ENCODE measurements at places on chromosomes 2 and 18.
A peak's percentile ranks its signal among the peaks of the same experiment; 100 is the strongest.

- no peak for DNase-seq
These were observed 235.0 kb downstream of the LOXHD1 start for GRCh38 chr18:46421973-46422551.

DNA sequence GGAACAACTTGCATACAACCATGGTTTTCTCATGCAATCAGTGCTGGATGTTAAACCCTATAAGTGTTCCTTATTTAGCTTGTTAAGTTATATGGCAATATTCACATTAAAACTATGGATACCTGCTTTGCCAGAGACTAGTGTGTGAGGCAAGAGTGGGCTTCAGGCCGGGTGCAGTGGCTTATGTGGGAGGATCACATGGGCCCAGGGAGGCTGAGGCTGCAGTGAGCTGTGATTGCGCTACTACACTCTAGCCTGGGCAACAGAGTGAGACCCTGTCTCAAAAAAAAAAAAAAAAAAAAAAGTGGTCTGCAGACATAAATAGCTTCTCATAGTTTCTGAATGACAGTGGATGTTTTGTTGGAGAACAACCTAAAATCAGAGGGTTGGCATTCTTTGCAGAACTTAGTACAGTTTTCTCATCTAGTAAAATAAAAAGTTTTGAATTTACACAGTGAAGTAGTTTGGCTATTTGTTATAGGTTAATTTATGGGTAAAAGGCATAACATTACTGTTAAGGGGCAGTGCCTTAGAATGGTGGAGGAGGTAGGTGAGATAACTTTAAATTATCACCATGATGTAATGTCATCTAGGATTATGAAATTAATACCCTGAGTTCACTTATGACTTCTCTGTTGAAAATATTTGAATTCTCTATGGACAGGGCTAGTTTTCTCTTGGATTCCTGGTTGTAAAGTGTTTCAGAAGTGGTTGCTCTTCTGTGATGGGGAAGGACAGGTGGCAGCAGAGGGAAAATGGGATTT is 5.3 kb downstream of the CERS6 start:
- no peak for DNase-seq

DNA sequence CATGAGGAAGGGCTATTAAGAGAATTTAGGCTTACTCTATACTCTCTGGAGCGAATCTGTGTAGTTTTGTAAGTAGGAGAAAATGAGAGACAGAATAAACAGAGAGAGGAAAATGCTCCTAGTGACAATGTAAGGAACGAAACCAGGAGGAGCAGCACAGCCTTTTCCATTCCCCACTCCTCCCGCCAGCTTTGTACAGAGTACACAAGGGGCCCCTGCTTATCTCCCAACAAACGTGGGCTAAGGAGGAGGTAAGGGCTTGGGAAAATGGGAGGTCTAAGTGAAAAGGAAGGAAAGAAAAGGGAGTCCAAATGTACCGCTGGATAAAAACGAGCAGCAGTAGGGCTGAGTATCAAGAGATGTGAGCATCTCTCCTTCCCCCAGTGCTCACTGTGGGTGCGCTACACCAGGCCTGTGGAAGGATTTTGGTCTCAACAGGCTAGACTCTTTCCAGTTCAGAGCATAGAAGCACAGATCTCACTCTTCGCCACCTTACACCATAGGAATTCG is 12.1 kb upstream of the IHH start:
- no peak for DNase-seq

DNA sequence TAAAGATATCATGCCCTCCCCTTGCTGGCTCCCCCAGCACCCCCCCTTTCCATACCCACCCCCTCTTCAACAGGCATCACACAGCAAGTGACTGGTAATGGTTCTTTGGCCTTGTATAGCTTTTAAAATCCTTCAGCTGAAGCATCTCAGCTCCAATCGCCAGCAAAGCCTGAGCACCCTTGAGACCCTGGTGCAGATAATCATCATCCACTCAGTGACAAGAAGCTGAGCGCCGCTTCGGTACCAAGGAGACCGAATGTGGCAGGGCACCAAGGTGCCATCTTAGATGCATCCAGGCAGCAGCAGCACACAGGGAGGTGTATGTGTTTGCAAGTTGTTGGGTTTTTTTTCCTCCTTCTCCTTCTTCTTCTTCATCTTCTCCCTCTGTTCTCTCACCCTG is 232.7 kb downstream of the BCL11A start:
- no peak for DNase-seq

DNA sequence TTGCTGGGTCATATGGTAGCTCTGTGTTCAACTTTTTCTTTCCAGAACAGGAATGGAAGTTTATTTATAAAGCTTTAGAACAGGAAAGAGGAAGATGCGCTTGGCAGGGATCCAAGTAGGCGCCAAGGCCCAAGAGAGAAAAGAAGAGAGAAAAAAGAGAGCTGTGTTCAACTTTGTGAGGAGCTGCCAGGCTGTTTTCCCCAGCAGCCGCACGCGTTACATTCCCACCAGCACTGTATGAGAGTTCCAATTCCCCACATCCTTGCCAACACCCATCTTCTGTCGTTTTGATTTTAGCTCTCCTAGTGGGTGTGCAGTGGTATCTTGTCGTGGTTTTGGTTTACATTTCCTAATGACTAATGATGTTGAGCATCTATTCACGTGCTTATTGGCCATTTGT is 51.4 kb downstream of the KCNF1 start:
- DNase-seq: no peak

DNA sequence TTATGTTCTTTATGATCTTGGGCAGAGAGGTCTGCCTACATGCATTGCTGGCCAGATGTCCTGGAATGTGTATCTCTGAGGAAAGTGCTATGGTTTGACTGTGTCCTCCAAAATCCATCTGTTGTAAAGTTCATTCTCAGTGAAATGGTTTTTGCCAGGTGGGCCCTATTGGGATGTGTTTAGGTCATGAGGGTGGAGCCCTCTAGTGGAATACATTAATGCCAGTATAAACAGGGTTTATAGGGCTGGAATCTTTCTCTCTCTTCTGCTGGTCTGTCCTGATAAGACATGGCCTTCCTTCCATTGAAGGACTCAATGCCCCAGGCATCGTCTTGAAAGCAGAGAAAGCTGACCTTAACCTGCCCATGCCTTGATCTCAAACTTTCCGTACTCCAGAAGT is 258.5 kb downstream of the RPIA start:
- DNase-seq: no peak

GRCh38 chr2:194346193-194346592 is 1310.8 kb upstream of the SLC39A10 start:
- DNase-seq: no peak

- no peak for DNase-seq
These were observed 131.1 kb upstream of the DNAJC10 start for GRCh38 chr2:182585001-182585400.

DNA sequence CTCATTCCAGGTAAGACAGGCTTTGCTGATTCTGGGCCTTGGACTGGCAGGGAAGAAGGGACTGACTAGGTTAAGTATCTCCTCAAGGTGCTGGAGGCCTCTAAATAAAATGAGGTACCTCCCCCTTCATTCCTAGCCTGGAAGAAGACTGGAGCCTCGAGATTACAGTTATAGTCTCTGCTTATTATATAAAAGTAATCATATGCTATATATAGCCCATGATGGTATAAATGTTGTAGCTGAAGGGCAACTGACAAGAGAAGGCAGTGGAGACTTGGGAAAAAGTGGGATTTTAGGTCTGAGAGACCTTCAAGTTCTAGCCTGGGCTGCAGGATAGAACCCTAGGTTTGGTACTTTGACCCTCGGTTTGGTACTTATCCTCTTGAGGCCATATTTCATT is 248.3 kb downstream of the PLCL1 start:
- DNase-seq: no peak

DNA sequence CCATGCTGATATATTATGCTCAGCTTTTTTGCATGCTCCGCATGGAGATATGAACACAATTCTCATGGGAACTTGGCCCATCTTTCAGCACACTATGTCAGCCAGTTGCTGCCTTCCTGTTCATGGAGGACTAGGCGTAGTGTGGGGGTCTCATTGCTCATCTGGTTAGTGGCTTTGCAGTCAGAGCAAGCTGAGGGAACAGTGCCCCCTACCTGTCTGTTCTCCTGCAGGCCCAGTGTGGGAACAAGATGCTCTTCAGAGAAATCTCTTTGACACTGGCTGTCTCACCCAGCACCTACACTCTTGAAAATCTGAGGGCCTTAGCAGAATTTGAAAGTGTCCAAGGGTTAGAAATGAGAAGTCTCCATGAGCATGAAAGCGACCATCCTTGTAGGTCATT is 47.1 kb downstream of the SPTBN1 start:
- DNase-seq: no peak

DNA sequence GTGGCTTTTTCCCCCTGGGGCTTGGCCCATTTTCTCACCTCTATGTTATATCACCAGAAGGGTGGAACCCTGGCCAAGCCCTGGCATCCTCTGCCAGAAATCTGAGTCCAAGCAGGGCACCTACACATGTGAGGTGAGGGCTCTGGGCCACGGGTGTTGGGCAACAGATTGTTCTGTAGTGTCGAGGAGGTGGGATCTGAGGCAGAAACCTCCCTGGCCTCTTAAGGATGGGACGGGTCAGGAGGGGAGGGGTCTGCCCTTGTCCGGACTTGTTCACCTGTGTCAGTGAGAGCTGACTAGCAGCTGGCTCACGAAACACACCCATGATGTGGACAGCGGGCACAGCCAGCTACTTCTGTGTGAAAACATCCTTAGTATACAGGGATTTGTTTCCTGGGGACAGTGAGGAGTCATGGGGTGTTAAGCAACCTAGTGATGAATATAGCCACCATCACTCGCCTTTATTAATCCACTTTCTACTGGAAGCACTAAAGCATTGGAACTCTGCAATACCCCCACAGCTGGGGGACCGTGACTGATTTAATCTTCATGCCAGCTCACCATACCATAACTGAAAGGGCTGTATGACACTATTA is 35.6 kb downstream of the EPAS1 start:
- peak; percentile 96 for DNase-seq

GRCh38 chr2:69646714-69647113 is 3.2 kb upstream of the AAK1 start:
- no peak for DNase-seq

DNA sequence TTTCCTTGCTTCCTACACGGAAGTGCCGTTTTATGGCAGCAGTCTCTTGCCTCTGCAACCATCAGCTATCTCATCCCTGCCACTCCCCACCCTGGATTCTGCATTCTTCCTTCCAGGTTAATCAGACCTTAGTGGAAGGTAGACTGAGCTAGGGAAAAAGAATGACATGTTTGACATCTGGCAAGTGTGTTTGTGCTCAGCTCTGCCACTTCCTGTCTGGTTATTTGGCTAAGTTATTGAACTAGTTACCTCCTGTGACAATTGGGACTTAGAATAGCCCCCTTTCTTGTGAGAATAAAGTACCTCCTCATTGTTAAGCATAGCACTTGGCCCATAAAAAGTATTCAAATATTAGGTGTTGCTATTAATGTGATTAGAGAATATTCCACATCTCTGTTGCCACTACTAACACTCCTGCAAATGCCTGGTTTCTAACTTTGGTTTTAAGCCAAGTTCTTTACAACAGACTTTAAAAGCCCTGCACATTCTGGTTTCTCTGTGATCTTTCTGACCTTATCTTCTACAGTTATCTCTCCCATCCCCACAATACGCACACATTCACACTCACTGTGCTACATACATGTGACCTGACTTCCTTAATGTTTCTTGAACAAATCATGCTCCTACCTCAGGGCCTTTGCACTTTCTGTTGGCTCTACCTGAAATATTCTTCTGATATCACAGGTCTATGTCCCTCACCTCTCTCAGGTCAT is 10.8 kb upstream of the MAPRE2 start:
- no peak for DNase-seq

DNA sequence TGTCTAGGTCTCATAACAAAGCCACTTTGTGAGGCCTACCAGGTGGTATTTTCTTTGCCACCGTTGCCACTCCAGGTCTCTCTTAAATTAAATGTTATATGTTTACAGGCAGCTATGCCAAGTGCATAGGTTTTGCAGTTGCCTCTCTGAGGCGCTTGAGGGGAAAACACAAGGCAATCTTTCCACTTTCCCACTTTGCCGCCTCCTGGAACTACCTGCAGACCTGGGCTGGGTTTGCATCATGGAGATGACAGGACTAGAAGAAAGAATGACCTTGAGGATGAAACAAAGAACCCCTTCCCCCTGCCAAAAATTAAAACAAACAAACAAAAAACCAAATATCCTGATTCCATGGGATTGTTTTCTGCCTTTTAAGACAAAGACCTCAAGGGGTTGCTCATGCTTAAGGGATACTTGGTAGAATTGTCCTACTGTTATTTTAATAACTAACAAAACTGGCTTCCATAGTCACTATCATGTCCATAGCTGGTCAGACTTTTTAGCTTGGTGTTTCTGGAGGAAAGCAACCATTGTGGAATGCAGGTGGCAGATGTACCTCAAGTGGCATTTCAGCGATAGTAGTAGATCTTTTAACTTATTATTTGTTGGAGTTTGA is 159.9 kb downstream of the PRPF40A start:
- DNase-seq: no peak

GRCh38 chr18:26531605-26532298 is 16.6 kb downstream of the KCTD1 start:
- DNase-seq: no peak

GRCh38 chr18:36038102-36038663 is 29.2 kb downstream of the RPRD1A start:
- no peak for DNase-seq

GRCh38 chr2:240392948-240393830 is 42.3 kb upstream of the GPC1 start:
- DNase-seq: no peak

GRCh38 chr2:221822416-221822815 is 250.3 kb upstream of the EPHA4 start:
- DNase-seq: no peak
